ENCODE measurements at places on chromosomes 6 and 20.

DNA sequence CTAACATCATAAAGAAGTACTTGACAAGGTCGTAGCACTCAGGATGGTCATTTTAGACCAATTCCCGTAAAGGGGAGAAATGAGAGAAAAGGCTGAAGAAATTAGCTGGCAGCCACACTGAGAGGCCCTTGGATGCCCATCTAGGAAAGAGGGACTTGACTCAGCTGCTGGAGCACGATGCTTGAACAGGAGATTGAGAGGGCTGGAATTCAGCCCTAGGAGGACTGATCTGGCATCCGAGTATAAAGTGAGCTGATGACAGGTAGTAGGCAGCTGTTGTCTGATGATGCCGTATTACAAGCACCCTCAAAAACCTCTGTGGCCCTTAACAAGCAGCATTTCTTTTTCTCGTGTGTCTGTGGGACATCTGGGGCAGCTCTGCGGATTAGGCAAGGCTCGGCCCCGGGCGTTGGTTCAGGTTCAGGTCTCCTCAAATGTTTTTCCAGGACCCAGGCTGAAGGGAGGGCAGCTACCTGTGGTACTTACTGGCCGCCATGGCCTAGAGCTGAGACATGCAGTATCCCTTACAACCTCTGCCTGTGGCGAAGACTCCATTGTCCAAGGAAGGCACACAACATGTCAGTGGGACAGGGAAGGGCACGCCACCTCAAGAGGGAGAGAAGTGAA, 219.6 kb upstream of the SNX9 start:
- DNase-seq = no peak

- no peak for DNase-seq
Observed at GRCh38 chr6:10558565-10558964, 37.4 kb downstream of the GCNT2 start.

DNA sequence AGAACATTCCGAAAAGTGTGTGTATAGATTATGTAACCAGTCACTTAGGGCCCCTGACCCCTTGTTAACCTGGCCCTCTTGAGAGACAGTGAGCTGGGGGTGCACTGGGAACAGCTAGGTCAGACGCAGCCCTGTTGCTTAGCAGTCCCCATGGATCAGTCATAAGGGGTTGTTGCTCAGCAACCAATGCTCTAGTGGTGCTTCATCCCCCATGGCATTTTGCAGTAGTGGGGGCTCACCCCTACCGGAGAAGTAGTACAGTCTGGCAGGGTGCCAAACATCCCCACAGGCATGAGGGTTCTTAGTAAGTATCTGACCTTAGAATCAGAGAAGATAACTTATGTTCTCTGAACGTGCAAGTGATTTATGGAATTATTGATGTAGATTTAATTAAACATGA, 12.3 kb downstream of the PKIB start:
- no peak for DNase-seq

DNA sequence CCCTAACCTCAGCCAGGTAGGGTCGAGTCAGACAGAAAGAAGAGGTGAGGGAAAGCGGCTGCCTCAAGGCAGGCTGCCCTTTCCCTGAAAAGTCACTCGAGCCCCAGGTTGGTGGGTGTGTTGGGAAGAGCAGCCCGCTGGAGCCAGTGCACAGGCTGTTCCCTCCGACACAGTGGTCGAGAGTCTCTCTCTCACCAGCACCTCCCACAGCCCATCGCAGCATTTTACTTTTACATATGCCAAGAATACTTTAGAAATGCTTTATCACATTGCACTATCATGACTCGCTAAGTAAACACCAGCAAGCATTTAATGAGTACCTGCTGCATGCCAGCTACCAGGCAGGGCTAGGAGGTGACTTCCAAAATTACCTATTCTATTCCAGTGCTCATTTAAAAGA, 1.7 kb downstream of the PRPH2 start:
- no peak for DNase-seq

DNA sequence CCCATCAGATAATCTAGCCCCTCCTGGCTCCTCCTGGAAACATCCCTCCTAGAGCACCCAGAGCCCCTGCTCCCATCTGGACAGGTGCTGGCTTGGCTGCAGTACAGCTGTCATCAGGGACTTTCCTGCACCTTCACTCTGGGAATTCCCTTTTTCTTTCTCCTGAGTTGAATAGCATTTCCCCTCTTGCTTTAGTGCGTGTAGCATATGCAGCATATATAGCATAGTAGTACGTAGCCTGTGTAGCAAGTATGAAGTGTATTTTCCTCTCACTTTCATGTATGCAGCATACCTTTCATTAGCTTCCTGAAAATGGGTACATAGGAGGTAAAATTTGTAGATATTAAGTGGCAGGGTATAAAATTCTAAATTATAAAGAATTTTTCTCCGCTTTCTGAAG, 352.9 kb downstream of the ESR1 start:
- DNase-seq = no peak

DNA sequence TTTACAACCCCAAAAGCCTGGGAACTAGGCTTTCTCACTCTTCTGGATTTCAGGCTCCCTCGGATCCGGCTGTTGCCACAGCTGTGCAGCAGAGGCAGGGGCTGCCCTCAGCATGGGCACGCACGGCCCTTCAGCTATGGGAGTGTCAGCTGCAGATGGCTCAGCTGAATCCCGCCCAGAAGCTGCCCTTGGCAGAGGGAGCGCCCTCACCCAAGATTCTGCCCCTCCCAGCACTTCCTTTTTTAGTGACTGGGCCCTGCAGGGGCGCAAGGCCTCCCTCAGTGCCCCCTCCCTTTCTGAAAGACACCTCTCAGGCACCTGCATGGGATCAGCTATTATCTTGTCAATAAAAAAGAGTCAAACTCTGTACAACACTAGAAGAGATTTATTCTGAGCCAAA, 67.9 kb upstream of the THBS2 start:
- no peak for DNase-seq

Measured in activated T-helper 1 cell treated with Interleukin-2 at 50 U/mL for 16 hours (primary cell).